Sigmoid colon (tissue), 7 donors: ENCODE measurements at places on chromosomes 2 and 18. TPM values are rescaled to one million over a fixed set of nuclear protein-coding genes. Genes with fewer than 3 reads are reported as not detected.

DNA sequence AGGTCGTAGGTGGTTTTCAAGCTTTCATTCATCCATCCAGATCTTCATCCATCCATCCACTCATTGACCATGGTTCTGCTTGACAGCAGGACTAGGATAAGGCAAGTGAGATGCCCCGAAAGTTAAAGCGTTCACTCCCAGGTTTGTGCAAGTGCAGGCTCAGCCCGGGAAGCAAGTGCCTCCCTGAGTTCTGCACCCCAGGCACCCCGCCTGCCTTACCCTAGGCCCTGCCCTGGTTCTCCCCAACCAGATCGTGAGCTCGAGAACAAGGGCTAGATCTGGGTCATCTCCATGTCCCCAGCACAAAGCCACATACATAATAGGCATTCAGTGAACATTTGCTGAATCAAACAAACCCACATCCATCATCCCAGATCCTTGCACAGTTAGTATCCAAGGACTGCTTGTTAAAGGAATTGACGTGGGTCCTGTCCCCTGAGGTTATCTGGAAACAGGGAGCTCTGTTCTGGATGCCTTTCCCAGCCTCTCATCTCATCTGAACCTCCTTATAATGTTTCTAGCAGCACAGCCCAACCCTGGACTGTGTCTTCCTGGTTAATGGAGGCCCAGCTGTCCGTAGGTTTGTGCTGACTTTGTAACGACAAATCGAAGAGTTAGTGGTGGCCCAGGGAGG lies 116.1 kb upstream of the GPC1 start:
- DNase-seq: no peak

DNA sequence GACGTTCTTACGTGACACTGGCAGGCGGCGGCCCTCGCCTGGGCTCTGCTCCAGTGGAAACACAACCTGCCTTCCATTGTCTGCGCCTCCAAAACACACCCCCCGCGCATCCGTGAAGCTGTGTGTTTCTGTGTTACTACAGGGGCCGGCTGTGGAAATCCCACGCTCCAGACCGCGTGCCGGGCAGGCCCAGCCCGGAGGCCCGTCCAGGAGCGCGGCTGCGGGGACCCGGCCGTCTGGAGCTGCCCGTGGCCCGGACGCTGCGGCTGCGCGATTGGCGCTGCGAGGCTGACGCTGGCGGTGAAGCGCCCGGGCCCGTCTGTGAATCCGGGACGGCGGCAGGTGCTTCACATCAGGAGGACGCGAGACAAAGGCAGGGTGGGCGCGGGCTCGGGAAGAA lies 670.3 kb upstream of the SALL3 start:
- no peak for DNase-seq

The ABCG5 gene
- not detected for total RNA-seq

GRCh38 chr2:6167592-6168138 lies 475.5 kb downstream of the SOX11 start:
- DNase-seq: no peak

DNA sequence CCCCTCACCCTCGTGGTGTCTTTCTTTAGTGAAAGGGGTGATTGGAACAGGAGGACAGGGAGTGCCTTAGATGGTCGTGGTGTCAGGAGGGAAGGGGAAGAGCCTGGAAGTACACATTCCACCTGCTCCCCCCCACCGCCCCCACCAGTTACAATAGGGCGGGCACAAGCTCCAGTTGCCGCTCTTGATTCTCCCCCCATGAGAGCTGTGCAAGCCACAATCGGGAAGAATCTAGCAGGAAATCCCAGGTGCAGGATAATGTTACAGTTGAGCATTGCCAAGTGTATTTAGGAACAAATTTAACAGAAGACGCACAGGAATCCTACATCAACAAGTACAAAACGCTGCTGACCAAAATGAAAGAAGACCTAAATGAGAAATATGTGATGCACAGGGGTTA lies 73.6 kb downstream of the ASAP2 start:
- no peak for DNase-seq

DNA sequence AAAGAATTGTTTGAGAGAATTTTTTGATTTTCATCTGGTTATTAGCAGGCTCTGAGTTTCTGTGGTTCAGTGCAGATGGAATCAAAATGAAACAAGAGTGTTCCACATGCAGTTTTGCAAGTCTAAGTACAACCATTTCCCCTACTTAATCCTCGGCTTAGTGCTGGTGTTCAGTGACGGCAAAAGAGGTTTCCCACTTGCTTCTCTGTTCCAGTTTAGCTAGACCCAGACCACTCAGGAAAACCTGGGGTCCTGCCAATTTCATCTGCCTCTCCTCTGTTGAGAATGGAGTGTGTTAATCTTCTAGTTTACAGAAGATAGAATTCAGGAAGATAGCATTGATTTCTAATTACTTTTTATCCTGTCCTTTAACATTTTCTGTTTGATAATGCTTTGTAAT lies 996.2 kb upstream of the FANCL start:
- DNase-seq: no peak

The RETSAT gene
- 51.8 TPM for total RNA-seq
